ENCODE measurements at places on chromosomes 13 and 19.

GRCh38 chr19:11233073-11233472, 6.3 kb upstream of the ANGPTL8 start:
- DNase-seq: no peak

DNA sequence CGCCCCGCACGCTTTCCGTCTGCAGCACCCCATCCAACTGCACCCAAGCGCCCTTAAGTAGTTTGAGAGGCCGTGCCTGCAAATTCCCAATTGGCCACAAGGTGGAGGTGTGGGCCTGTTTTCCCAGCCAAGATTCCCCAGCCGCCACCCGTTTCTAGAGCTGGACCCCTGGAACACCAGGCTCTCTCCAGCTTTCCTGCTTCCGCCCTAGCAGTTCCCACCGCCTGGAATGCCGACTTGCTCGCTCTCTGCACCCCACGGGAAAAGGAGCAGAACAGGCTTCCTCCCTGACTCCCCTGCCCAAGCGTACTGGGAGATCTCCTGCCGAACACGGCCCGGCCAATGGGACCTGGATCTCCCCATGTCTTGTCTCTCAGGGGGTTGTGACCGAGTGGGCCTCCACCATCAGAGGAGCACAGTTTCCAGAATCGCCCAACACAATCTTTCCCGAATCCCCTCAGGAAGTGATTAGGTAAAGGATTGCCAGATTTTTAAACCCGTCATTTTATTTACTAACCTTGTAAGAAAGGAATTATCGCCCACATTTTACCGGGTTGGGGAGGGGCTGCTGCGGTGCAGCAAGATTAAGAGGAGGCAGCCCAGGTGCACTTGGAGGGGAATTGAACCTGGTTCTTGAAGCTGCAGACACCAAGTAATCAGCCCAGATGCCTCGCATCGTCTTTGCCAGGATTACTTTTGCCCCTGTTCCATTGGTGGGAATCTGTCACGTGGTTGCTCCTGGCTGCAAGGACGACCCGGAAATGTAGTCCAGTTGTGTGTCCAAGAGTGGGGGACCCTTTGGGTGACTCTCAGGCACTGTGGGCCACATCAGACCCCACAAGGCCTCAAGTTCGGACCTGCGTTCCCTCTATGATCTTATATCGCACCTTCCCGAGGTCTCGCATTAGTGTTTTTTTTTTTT, 3.5 kb upstream of the NAPSA start:
- DNase-seq: peak; percentile 91

DNA sequence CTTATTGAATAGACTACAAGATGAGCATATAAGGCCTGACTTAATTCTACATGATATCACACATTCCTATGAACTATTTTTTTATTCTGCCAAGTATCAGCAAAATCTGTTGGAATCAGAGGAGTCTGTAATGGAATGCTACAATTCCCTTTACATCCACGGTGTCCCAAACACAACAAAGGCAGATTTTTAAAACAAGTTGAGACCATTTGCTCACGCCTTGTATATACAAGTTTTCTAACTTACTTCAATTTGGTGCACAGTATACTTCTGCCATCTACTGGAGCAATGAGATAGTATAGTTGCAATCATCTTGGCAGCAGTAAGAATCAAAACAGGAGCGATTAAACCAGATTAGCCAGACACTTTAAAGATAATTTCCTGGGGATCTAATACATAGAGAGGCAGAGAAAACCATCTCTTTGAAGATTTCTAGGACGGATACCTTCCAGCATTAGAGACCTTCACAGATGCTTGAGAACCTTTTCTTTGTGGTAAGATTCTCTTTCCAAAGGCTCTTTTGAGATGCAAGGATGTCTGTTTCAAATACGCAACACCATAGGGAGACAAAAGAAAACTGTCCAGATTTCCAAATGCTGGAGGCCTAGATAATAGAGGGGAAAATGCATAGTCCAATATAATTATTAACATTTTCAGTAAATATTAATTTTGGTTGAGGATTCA, 302.0 kb upstream of the MIR17HG start:
- no peak for DNase-seq

DNA sequence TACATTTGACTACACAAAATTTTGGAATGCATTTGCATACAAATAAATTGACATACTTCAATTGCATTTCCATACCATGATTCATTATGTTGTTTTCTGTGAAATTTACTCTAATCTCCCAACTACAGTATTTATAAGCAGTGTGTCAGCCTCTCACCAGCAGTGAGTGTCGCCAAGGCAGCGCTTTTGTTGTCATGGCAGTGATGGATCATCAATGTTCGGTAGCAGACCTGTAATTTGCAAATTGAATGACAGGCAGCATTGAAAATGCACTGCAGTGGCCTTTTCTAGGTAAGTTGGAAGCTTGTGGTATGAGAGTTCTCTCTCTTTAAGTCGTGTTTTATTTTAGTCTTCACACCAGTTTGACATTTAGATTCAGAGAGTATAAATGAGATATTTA, 534.1 kb downstream of the PCDH17 start:
- DNase-seq: no peak

GRCh38 chr13:28636677-28637317, 22.1 kb upstream of the POMP start:
- DNase-seq: peak; percentile 58

GRCh38 chr19:54201980-54202379, 1.3 kb downstream of the RPS9 start:
- no peak for DNase-seq
